ENCODE measurements at places on chromosomes 4 and X. TPM values are rescaled to one million over a fixed set of nuclear protein-coding genes. Genes with fewer than 3 reads are reported as not detected.

FAM47E gene
- 0.59 TPM for total RNA-seq

CTSO gene
- total RNA-seq: 25.8 TPM

CCDC160 gene
- 0.07 TPM for total RNA-seq

SHROOM4 gene
- 4.3 TPM for total RNA-seq

KCNE5 gene
- 0.52 TPM for total RNA-seq

PPEF1 gene
- 0.26 TPM for total RNA-seq

SAGE1 gene
- not detected for total RNA-seq

VCX gene
- total RNA-seq: not detected

NIPAL1 gene
- 2.0 TPM for total RNA-seq

TRIM60 gene
- total RNA-seq: not detected

CACNA1F gene
- total RNA-seq: not detected

PAPSS1 gene
- total RNA-seq: 61.1 TPM

TLR3 gene
- 3.1 TPM for total RNA-seq

WWC2 gene
- 39.8 TPM for total RNA-seq

UGT2B7 gene
- total RNA-seq: not detected

SSX4B gene
- total RNA-seq: not detected

S100P gene
- not detected for total RNA-seq

WAS gene
- total RNA-seq: 0.13 TPM

FMR1NB gene
- not detected for total RNA-seq

MAOA gene
- 18.7 TPM for total RNA-seq

LGI2 gene
- total RNA-seq: 0.23 TPM

NCAPG gene
- total RNA-seq: 3.7 TPM

ART3 gene
- total RNA-seq: not detected

Measured in smooth muscle cell of the pulmonary artery (primary cell).